ENCODE measurements at places on chromosomes 16 and 17. TPM values are rescaled to one million over a fixed set of nuclear protein-coding genes. Genes with fewer than 3 reads are reported as not detected.

DNA sequence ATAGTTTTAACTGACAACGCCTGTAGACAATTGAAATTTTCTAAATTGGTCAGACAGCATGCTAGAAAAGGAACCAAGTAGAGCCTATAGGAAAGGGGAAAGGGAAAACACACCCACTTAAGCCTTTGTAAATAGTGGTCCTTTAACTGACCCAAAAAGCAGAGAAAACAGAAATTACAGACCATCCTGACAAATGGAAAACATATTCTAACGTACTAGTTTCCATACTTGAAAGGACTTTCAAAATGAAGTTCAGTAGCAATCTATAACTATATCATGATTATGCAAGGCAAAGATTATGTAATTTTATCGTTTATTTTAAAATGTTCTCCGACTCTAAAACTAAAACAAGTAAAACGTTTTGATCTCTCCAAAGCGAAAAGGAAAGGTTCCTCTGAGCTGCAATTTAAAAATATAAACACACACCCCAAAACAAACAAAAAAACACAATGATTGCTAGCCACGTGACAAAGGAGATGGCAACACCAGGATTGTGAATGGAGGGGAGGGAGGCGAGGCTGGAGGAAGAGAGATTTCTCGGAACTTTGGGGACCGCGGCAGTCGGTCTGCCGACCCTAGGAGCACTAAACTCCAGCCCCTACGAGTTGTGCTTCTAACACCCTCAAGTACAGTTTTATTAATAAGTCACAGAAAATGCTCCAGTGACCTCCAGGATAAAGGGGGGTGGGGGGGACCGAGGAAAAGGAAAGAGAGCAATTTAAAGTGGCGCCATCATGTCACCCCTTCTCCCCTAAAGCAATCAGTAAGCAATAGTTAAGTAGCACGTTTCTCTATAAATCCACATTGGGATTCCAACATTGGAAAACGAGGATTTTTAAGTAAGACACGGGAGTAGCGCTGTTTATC lies 1.7 kb downstream of the KANSL1 start:
- H3K4me1 ChIP-seq, result peaks cover 36% of the 10 kb centered on the region
- peak; percentile 75 for DNase-seq
- peak overlapping the region; percentile 100 for H3K27ac ChIP-seq
- no peaks in the 10 kb centered on the region for H3K36me3 ChIP-seq

- peaks cover 49% of the 10 kb centered on the region for H3K27me3 ChIP-seq
- H3K27ac ChIP-seq, result no peak overlapping the region
- DNase-seq, result no peak
- H3K36me3 ChIP-seq, result no peaks in the 10 kb centered on the region
- peaks cover 13% of the 10 kb centered on the region for H3K4me1 ChIP-seq
- H3K4me3 ChIP-seq, result no peak overlapping the region
Observed at GRCh38 chr17:56597495-56597990, 4.0 kb downstream of the NOG start.

GRCh38 chr17:29292071-29292991 lies 1.6 kb downstream of the NUFIP2 start:
- H3K27ac ChIP-seq, result peak overlapping the region; percentile 100
- peaks cover 19% of the 10 kb centered on the region for H3K4me1 ChIP-seq
- H3K4me3 ChIP-seq, result peak overlapping the region; percentile 92
- no peaks in the 10 kb centered on the region for H3K36me3 ChIP-seq
- peak; percentile 63 for DNase-seq
- no peaks in the 10 kb centered on the region for H3K27me3 ChIP-seq

GRCh38 chr17:80497726-80498241 lies 21.4 kb upstream of the NPTX1 start:
- H3K36me3 ChIP-seq, result no peaks in the 10 kb centered on the region
- H3K4me3 ChIP-seq, result no peak overlapping the region
- H3K4me1 ChIP-seq, result no peaks in the 10 kb centered on the region
- DNase-seq, result no peak
- H3K27me3 ChIP-seq, result no peaks in the 10 kb centered on the region

- no peak overlapping the region for H3K4me3 ChIP-seq
- no peak for DNase-seq
- H3K36me3 ChIP-seq, result no peaks in the 10 kb centered on the region
Observed at GRCh38 chr16:35523991-35524390, 2064.6 kb downstream of the TP53TG3F start.

DNA sequence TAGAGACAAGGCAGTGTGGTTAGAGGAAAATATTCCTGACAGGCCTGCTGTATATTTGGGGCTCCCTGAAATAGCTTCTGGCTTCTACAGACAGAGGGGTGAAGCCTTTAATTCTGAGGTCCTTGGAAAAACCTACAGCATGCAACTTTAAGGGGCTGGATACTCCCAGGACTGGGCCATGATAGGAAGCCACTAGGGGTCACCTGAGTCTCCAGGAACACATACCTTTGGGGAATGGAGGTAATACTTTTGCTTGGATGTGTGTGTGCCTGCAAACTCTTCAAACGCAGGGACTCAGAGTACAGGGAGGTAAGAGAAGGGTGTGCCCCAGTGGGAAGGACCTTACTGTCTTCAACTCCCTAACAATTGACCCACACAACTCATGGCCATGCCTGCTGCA lies 4.1 kb downstream of the ASIC2 start:
- H3K36me3 ChIP-seq, result no peaks in the 10 kb centered on the region
- no peaks in the 10 kb centered on the region for H3K4me1 ChIP-seq
- H3K4me3 ChIP-seq, result no peak overlapping the region
- peaks cover 8% of the 10 kb centered on the region for H3K27me3 ChIP-seq

Gene C16orf87
- total RNA-seq, result 4.8 TPM

Gene TEX14
- total RNA-seq, result not detected

DNA sequence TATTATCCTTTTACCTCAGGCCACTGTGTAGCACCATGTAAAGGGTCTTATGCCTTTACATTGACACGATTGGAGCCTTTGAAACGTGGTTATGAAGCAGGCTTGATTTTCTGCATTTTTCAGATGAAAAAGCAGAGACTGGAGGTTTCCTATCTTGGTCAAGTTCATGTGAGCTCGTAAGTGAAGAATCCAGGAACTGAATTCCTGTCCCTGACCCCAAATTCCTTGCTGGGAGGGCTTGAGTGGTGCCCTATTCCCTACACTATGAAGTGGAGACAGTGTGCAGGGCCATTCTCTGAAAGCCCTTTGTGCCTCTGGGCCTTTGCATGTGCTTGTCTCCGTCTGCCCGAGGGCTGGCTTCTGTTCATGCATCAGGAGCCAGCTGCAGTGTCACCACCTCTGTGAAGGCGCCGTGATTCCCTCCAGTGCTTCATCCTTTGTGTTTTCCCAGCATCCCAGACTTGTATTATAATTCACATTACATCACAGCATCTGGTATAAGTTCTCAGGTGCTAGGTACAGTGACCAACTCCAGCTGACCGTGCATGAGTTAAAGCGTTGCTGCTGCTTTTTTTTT lies 181.1 kb downstream of the SNX29 start:
- H3K27ac ChIP-seq, result no peak overlapping the region
- no peaks in the 10 kb centered on the region for H3K36me3 ChIP-seq
- DNase-seq, result no peak
- no peaks in the 10 kb centered on the region for H3K27me3 ChIP-seq
- no peaks in the 10 kb centered on the region for H3K4me1 ChIP-seq

GRCh38 chr16:11642765-11643116 lies 25.5 kb upstream of the SNN start:
- H3K4me1 ChIP-seq, result peaks cover 5% of the 10 kb centered on the region
- H3K27me3 ChIP-seq, result no peaks in the 10 kb centered on the region
- no peaks in the 10 kb centered on the region for H3K36me3 ChIP-seq

DNA sequence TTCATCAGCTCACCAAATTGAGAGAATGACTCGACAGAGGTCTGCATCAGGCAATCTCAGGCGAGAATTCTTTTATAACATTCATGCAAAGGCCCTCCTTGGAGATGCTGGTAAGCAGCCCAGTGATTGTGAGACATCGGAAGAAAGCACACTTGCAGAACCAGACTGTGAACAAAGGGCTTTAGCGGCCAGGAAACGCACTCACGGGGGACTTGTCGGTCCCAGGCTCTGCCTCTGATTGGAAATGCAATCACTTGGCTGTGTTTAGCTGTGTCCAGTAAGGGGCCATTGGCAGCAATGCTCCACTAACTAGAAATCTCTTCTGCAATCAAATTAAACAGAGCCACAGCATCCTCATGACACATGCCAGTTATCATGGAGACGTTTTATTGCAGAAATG lies 226.7 kb upstream of the CDH13 start:
- no peaks in the 10 kb centered on the region for H3K27me3 ChIP-seq
- H3K4me3 ChIP-seq, result no peak overlapping the region
- H3K27ac ChIP-seq, result no peak overlapping the region
- no peak for DNase-seq
- no peaks in the 10 kb centered on the region for H3K36me3 ChIP-seq

DNA sequence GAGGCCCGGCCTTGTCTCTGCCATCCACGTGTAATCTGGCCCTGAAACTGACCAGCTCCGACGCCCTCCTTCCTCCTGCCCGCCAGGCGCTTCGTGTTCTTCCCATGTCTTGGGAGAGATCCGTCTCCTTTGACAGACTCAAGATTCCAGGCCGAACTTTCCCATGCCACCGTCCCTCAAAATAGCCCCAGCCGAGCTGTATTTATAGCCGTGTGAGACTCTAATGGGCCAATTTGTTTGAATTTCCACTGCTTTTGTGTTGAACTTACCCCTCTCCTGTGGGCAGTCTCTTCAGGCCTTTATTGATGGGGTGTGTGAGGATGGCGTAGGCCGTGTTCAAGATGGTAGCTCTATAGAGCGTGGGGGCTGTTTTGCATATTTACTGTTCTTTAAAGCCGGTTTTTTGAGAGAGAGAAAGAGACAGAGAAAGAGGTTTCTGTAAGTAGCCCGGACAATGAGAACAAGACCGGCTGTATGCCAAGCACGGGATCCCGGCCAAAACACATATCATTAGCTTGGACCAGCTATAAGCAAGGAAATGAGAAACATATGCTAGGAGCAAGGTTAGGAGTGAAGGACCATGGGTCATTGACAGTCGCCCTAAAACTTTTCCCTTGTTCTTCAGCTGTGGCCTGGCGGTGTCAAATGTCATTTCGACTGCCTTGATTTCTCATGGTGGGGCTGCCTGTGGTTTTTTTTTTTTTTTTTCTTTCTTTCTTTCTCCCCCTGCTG lies 124.5 kb upstream of the ZFHX3 start:
- H3K4me1 ChIP-seq, result peaks cover 9% of the 10 kb centered on the region
- H3K27me3 ChIP-seq, result no peaks in the 10 kb centered on the region
- H3K27ac ChIP-seq, result no peak overlapping the region
- no peak overlapping the region for H3K4me3 ChIP-seq

DNA sequence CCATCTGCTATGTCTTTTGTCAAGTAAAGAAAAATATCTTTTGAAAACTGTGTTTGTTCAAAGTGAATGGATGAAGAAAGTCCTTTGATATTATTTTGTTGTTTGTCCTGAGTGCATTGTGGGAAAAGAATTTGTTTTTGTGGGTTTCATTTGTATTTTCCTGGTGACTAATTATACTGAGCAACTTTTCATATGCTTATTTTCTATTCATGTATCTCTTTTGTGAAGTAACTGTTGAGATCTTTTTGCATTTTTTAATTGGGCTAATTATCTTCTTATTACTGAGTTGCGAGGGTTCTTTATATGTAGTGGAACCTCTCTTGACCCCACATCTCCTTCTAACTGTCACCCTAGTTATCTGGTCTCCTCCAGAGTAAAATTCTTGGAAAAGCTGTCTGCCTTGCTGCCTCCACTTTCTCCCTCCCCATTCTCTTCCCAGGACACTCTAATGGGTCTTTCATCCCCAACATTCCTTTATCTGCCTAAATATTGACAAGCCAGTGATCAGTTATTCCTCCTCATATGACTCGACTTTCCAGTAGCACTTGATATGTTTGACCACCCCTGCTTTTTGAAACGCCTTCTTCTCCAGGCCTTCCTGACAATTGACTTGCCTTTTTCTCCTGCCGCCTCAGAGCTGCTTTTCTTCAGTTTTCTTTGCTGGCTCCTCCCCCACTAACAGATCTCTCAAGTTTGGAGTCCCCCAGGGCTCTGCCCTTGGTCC lies 117.6 kb upstream of the HAS3 start:
- no peaks in the 10 kb centered on the region for H3K36me3 ChIP-seq
- H3K4me1 ChIP-seq, result no peaks in the 10 kb centered on the region
- no peak overlapping the region for H3K4me3 ChIP-seq
- no peak overlapping the region for H3K27ac ChIP-seq
- DNase-seq, result no peak
- H3K27me3 ChIP-seq, result no peaks in the 10 kb centered on the region

Gene RCVRN
- total RNA-seq, result not detected

Gene RECQL5
- total RNA-seq, result 43.1 TPM

Gene TBC1D3C
- not detected for total RNA-seq

DNA sequence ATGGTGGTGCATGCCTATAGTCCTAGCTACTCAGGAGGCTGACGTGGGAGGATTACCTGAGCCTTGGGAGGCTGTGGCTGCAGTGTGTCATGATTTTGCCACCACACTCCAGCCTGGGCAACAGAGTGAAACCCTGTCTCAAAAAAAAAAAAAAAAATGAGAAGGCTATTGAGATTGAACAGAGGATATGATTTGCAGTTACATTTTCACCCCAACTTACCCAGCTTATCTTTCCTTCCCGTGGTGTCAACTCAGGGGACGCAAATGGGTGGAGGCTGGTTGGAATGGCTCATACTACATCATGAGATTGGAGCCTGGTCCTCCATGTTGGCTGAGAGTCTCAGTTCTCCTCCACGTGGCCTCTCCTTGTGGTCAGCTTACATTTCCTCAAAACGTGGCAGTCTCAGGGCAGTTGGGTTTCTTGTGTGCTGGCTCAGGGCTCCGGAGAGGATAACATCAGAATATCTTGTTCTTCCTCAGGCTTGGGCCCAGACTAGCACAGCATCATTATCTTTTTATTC lies 17.2 kb upstream of the NSMCE1 start:
- H3K4me3 ChIP-seq, result no peak overlapping the region
- peak; percentile 34 for DNase-seq
- peak overlapping the region; percentile 31 for H3K27ac ChIP-seq
- no peaks in the 10 kb centered on the region for H3K36me3 ChIP-seq
- no peaks in the 10 kb centered on the region for H3K4me1 ChIP-seq

- no peaks in the 10 kb centered on the region for H3K27me3 ChIP-seq
- no peaks in the 10 kb centered on the region for H3K36me3 ChIP-seq
- H3K4me1 ChIP-seq, result no peaks in the 10 kb centered on the region
- H3K27ac ChIP-seq, result no peak overlapping the region
Observed at GRCh38 chr17:18117533-18117932, 9.0 kb downstream of the MYO15A start.

- H3K4me1 ChIP-seq, result no peaks in the 10 kb centered on the region
- no peaks in the 10 kb centered on the region for H3K27me3 ChIP-seq
- H3K4me3 ChIP-seq, result no peak overlapping the region
- no peak for DNase-seq
- H3K27ac ChIP-seq, result no peak overlapping the region
Observed at GRCh38 chr17:8922451-8922850, 43.1 kb downstream of the PIK3R5 start.

DNA sequence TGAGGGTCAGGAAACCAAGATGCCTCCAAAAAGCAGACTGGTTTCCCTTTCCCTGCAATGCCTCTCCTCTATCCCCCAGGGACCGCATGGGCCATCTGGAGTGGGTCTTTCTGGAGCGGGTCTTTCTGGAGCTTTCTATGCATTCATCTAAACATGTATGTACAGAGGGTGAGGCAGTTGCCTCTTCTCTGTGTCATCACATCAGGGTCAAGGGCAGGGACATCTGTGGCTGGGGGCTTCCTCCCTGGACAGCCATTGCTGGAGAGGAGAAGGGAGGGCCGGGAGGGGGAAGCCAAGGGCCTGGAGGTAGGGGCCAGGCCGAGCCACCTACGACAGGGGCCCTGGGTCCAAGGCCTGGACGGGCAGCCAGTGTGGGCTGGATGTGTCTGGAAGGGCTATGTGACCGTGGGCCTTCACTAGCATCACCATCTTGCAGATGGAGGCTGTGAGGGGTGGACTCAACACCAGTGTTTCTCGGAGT lies 840 bp downstream of the ADCY7 start:
- H3K27me3 ChIP-seq, result no peaks in the 10 kb centered on the region
- H3K4me1 ChIP-seq, result peaks cover 13% of the 10 kb centered on the region
- H3K4me3 ChIP-seq, result peak overlapping the region; percentile 31
- no peaks in the 10 kb centered on the region for H3K36me3 ChIP-seq

All from colonic mucosa (tissue), 4 donors.